ENCODE measurements at places on chromosomes 16 and 17.
A peak's percentile ranks its signal among the peaks of the same experiment; 100 is the strongest.

DNA sequence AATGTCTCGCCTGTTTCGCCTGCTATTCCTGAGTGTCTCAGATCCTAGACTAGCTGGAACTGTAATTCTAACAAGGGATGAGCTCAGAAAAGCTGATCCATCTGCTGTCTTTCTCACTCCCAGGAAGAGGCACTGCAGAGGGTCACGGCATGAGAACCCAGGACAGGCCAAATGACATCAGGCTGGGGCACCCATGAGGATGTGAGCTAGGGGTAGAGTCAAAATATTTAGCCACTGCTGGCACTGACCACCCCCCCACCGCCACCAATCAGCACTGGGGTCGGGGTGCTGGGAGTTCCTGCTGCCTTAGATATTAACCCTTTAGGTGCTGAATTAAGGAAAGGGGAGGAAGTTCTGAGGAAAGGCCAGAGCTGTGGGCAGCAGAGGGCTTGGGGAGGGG, 112.4 kb downstream of the IRX3 start:
- no peak for DNase-seq

DNA sequence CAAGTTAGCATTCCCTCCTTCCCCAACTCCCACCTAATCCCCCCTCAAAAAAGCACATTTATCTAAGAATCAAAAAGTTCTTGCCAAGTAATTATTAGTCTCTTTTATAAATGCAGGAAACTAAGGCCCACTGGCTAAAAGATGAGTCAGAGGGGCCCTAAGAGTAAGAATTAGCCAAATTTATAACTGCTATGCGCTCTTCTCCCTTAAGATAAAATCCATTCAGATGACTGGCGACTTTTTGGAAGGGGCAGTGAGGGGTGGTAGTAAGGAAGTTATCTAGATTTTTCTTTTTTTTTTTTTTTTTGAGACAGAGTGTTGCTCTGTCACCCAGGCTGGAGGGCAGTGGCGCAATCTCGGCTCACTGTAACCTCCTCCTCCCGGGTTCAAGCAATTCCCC, 17.1 kb downstream of the ZNF652 start:
- no peak for DNase-seq

DNA sequence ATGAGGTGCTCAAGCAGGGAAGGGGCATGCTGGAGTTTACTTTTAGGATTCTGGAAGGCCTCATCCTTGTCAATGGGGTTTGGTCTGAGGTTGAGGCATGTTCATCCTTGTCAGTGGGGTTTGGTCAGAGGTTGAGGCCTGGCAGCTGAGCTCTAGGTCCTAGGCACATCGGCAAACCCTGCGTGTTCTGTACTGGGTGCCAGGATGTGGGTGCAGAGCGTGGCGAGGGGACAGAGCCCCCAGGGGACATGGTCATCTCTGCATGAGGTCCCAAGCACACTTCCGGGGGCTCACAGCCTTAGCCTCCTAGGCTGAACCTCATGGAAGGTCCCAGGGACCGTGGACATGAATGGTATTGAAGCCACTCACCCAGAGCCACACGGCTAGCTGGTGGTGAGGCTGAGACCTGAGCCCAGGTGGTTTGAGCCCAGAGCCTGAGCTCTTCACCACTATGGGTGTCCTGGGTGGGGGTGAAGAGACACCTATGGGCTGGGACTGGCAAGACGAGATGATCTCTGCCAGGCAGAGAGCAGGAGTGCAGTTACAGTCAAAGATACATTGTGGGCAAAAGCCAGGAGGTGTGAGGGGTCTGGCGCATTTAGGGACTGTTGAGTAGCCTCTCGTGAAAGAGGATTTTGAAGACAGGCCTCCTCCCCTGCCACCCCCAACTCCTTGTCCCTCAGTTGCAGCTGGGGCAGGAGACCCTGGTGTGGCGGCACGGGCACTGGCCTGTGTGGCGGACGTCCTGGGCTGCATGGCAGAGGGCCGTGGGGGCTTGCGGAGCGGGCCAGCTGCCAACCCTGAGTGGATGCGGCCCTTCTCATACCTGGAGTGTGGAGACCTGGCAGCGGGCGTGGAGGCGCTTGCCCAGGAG, 19.3 kb downstream of the FCSK start:
- DNase-seq = no peak

DNA sequence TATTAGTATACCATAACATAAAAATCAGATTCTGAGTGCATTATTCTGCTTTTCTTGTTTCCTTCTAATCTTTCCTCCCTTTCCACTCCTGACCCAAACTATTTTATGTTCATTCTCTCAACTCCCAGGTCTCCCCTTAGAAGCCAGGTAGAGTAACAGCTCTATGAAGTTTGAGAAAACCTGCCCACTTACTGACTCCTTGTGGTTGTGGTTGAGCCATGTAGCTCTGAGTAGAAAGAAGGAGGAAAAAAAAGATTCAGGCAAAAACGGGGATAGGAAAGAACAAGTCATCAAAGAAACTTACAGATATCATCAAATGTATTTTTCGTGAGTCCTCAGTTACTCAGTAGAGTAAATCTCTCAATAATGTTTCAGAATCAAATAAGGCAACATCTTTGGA, 216.7 kb downstream of the PMP22 start:
- DNase-seq = no peak

- no peak for DNase-seq
These were observed 1.8 kb downstream of the SOCS1 start for GRCh38 chr16:11253995-11254912.

DNA sequence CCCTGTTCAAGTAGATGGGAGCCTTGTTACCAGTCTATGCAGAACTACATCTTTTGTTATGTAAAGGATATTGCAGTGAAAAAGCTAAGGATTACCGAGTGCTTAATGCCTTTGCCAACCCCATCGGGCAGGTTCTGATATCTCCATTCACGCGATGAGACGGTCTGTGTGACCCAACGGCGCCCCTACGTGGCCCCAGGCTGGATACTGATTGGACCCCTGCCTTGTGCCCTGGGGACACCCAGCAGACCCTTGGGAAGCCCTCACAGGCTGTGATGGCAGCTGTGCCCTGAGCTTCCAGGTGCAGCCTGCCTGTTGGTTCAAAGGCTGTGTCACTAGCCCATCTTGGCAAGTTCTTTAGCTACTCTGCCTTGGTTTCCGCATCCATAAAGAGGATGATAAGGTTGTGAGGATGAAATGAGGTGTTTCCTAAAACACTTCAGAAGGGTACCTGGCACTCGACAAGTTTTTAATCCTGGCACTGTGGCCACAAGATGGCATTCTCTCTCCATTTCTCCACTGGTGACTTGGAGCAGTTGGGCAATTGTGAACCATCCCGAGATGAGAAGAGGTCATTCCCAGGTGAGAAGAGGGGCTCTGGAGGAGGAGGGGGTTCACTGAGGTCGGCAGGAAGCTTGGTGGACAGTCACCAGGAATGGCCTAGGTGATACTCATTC, 33.6 kb downstream of the HAPSTR1 start:
- no peak for DNase-seq

- peak; percentile 49 for DNase-seq
These were observed 114.0 kb downstream of the C16orf95 start for GRCh38 chr16:87203060-87203656.
